ENCODE measurements at places on chromosomes 4 and X.
A peak's percentile ranks its signal among the peaks of the same experiment; 100 is the strongest.

- DNase-seq: no peak
Measured at GRCh38 chr4:75547647-75548387, 8.0 kb upstream of the ODAPH start.

- peak; percentile 57 for DNase-seq
Measured at GRCh38 chr4:67549123-67549522, 3.8 kb upstream of the CENPC start.

DNA sequence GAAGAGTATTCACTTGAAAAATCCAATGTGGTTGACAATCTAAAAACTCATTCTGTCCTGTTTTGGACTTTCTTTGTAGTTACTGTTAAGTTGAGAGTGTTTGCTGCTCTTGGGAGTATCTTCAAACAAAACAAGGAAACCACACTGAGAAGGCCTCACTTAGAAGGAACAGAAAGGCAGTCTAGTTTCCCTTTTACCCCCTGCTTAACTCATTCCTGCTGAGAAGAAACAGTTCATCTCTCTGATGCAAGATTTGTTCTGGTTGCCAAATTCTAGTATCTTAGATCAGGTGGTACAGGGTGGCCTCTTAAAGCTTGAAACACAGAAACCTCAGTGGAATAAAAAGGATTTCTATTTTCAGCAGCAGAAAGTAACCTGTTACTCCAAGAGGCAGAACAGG is 41.4 kb downstream of the GUCY2F start:
- no peak for DNase-seq

- no peak for DNase-seq
Measured at GRCh38 chr4:146407257-146407656, 114.5 kb downstream of the SLC10A7 start.

DNA sequence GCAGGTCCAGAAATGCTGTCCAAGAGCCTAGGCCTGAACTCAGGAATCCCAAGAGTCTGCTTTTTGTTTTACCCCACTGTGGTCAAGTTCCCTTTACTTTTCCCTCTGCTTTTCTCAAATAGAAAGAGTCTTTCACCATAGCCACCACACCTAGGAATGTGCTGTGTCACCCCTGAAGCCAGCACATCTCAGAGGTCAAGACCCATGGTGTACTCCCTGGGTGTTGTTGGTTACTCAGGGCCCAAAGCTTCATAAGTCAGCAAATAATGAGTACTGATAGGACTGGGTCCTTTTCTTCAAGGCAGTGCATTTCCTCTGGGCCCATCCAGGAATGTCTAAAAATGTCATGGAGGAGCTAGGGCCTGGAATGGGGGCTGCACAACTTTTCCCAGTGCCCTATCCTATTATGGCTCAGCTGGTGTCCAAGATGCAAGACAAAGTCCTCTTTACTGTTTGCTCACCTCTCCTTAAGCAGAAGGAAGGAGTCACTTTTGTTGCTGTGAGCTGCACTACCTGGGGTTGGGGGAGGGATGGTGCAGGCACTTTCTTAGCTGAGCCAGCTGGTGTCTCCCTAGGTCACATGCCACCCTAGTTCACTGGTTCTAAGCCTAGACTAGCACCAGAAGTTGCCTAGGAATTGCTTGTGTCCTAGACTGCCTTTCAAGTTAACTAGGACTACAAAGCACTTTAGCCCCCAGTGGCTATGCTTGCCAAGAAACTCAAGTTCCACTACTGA is 62.4 kb upstream of the RXFP1 start:
- no peak for DNase-seq

GRCh38 chr4:124529131-124529530 is 183.4 kb downstream of the ANKRD50 start:
- no peak for DNase-seq

- no peak for DNase-seq
Measured at GRCh38 chrX:5733501-5733900, 495.2 kb downstream of the NLGN4X start.

GRCh38 chr4:175531405-175532091 is 280.5 kb downstream of the GPM6A start:
- DNase-seq: no peak

GRCh38 chr4:120724656-120725055 is 197.9 kb downstream of the PRDM5 start:
- DNase-seq: no peak

DNA sequence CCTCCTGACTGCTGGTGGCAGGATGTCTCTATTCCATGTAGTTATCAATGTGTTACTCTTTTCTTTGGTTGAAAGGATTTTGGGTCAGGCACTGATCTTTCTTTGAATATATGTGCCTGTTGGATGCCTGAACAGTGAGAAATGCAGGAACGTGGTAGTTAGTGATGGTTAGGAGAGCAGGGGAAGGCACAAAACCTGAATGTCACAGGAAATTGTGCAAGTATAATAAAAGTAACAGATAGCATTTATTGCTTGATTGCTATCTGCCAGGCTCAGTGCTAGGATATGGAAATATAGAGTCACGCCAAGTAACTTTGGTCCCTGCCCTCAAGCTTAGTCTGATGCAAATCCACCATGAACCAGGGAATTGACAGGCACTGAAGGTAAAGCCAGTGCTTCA is 219.8 kb upstream of the FAT1 start:
- no peak for DNase-seq

GRCh38 chr4:163085085-163085484 is 81.6 kb downstream of the NAF1 start:
- DNase-seq: no peak

Measured in CD4-positive, alpha-beta T cell treated with Interleukin-2 at 100 ng/mL for 4 hours (primary cell).